ENCODE measurements at places on chromosomes 7 and 10. TPM values are rescaled to one million over a fixed set of nuclear protein-coding genes. Genes with fewer than 3 reads are reported as not detected.

DNA sequence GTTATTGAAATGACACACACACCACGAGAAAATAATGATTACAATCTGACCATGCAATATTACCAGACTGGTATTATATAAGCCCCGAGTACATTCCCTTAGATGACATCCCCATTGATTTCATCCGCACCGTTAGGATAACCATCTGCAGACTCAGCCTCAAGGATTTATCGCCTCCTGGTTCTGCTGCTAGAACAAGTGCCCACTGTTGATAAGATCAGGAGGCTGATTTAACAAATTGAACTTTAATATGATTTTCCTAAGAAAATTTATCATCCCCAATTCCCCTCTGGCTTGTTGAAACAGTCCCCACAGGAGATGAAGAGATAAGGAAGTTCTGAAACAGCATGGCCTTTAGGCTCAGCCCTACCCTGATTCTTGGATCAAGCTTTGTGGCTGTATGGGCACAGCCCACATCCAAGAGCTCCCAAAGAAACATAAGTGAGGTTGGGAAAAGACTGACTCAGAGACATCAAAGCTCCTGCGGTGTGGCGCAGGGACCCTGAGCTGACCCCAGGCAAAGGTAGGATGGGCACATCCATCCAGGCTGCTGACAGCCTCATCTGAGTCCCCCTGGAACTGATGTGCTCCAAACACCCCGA lies 59.2 kb upstream of the CHCHD3 start:
- DNase-seq: no peak
- H3K4me3 ChIP-seq: no peak overlapping the region
- H3K27ac ChIP-seq: no peak overlapping the region
- H3K36me3 ChIP-seq: no peaks in the 10 kb centered on the region
- no peaks in the 10 kb centered on the region for H3K27me3 ChIP-seq

- H3K27me3 ChIP-seq: no peaks in the 10 kb centered on the region
- no peak overlapping the region for H3K27ac ChIP-seq
- no peak overlapping the region for H3K4me3 ChIP-seq
- H3K4me1 ChIP-seq: no peaks in the 10 kb centered on the region
- H3K36me3 ChIP-seq: no peaks in the 10 kb centered on the region
Observed at GRCh38 chr7:101950450-101951119, 133.2 kb downstream of the CUX1 start.

DNA sequence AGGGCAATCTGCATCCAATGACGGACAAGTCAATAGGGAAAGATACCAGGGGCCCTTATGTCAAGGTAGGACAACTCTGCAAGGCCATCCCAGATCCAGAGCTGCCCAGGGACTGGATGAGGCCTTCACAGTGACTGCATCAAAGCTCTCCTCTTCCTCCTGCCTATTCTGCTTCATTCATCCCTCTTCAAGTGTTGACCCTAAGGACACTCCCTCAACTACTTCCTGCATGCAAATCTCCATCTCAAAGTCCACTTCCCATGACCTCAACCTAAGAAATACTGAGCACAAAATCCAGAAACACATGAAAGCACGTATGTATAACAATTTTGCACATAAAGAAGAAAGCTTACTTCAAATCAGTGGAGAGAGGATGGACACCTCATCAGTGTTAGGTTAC lies 182.3 kb downstream of the AVL9 start:
- DNase-seq: no peak
- H3K4me3 ChIP-seq: no peak overlapping the region
- H3K36me3 ChIP-seq: no peaks in the 10 kb centered on the region
- no peaks in the 10 kb centered on the region for H3K4me1 ChIP-seq

GRCh38 chr7:95601316-95601715 lies 5.0 kb upstream of the PDK4 start:
- H3K4me3 ChIP-seq: no peak overlapping the region
- no peak overlapping the region for H3K27ac ChIP-seq
- H3K36me3 ChIP-seq: no peaks in the 10 kb centered on the region

DNAJB6 gene
- total RNA-seq: 89.1 TPM

NUTM2A gene
- total RNA-seq: 2.5 TPM

ARL5B gene
- 10.4 TPM for total RNA-seq

SEMA3E gene
- not detected for total RNA-seq

TMEM196 gene
- not detected for total RNA-seq

HNRNPF gene
- total RNA-seq: 206 TPM
